D341Med (cell line): ENCODE measurements at places on chromosomes 7 and 10.

- DNase-seq = peak; percentile 71
Observed at GRCh38 chr10:19930936-19931893, 115.0 kb downstream of the PLXDC2 start.

GRCh38 chr10:605632-606325, 83.7 kb downstream of the DIP2C start:
- DNase-seq = no peak

DNA sequence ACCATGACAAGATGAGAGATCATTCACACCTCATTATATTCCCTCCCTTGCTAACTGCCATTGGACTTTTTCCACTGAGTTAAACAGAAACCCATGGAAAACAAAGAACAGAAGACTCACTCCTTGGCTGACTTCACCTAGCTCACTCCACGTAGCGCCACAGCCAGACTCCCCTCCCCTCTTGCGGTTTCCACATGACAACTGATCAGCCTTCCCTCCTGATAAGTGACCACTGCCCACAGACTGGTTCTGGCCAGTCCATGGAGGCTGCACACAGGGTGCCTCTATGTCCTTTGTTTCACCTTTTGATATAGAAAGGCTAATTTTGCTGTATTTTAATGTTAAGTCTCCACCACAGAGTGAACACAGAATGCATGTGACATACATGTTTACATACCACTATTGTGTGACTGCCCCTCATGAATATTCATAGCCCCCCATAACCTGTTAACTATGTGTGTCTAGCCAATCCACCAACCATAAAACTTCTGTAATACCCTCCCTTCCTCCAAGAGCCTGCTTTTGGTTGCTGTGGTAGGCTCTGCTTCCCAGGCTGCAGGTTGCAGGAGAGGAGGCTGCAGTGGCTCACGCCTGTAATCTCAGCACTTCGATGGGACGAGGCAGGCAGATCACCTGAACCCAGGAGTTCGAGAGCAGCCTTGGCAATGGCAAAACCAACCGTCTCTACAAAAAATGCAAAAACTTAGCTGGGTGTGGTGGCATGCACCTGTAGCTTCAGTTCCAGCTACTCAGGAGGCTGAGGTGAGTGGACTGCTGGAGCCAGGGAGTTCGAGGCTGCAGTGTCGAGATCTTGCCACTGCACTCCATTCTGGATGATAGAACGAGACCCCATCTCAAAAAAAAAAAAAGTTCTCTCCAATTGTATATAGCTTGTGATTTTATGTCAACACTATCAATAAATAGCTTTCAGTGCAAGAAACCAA, 10.0 kb upstream of the IFIT5 start:
- no peak for DNase-seq

- no peak for DNase-seq
Observed at GRCh38 chr10:28427376-28427775, 105.5 kb upstream of the WAC start.

DNA sequence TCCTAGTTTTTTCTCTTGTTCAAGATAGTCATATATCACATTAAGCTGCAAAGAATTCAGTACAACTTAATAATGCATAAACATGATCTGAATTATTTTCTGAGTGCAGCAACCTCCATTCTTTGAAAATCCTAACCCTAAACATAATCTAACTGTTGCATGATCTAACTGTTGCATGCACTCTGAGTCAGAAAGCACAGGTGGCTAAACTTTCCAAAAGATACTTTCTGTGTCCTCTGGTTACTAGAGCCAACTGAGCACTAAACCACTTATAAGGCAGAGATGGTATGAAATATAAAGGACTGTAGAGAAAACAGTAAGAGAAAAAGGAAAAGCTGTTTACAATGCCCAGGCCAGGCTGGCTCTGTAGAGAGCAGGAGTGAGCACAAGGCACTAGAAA, 23.0 kb upstream of the FAM133B start:
- no peak for DNase-seq
